Chondrocyte (in vitro differentiated cells): ENCODE measurements at places on chromosomes 5 and 9.

GRCh38 chr9:111961575-111961974 is 65.0 kb downstream of the UGCG start:
- no peak for DNase-seq

- no peak for DNase-seq
These were observed 190.8 kb downstream of the ARHGEF28 start for GRCh38 chr5:73816656-73817420.

DNA sequence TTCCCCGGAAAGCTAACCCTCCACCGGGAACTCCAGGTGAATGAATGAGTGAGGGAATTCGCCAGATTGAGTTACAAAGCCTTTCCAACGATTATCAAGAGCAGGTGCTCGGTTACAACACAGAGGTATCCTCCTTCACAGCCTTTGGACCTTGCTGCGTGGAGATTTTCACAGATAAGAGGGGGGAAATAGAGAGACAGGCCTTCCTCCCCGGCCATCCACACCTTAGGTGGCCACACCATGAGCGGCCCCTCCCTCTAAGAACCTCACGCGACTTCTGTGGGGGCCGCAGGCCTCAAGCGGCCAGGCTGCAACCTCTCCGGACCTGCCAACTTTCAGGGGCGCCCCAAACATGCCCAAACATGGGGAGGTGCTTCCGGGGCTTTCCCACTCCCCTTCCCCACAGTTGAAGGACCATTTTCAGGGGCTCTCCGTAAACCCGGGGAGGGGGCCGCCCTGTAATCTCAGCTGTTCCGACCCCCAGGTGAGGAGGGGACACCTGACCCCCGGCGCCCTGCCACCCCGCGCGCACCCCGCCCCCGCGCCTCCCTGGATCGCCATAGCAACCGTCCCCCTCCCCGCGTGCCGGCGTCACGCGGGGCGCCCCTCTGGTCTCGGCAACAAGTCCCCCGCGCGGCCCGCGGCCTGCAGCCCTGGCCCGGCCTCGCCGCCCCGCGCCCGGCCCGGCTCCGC is 603 bp downstream of the DENND1A start:
- no peak for DNase-seq

- no peak for DNase-seq
These were observed 47.3 kb downstream of the TRIO start for GRCh38 chr5:14190194-14191164.

GRCh38 chr5:38456657-38457399 is 99.6 kb downstream of the LIFR start:
- no peak for DNase-seq

DNA sequence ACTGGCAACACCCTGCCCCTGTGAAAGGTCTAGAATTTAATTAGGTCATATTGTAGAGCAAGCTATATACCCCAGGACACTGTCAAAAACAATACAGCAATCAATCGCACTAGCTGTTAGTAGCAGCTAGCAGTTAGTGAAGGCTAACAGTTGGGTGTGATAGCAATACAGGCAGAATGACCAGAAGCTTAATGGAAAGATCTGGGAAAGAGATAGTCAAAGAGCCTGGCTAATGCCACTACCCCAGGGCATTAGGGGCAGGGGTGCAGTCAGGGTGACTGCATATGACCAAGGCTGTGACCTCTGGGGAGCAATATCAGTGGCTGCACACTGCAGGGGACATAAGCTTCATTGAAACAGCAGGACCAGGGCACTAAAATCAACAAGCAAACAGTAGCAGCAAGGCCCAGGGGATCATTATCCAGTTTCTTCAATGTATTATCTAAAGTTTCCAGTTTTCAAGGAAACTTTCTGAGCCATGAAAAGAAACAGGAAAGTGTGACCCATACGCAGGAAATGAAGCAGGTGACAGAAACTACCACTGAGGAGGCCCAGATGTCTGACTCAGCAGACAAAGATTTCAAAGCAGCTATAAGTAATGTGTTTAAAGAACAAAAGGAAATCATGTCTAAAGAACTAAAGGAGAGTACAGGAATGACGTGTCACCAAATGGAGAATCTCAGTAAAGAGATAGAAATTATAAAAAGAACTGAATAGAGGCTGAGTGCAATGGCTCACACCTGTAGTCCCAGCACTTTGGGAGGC is 82.4 kb downstream of the ZNF354C start:
- peak; percentile 13 for DNase-seq

GRCh38 chr5:116652196-116652729 is 77.6 kb upstream of the SEMA6A start:
- DNase-seq, result no peak

GRCh38 chr5:74673011-74673790 is 11.8 kb upstream of the HEXB start:
- no peak for DNase-seq

DNA sequence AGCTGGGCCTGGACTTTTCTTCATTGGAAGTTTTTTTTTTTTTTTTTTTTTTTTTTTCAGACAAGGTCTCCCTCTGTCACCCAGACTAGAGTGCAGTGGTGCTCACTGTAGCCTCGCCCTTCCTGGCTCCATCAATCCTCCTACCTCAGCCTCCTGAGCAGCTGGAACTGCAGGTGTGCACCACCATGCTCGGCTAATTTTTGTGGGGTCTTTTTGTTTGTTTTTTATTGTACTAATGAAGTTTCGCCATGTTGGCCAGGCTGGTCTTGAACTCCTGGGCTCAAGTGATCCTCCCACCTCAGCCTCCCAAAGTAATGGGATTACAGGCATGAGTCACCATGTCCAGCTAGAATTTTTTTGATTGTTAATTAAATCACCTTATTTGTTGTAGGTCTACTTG is 3.6 kb downstream of the DNAJC18 start:
- DNase-seq, result no peak

- no peak for DNase-seq
These were observed 94.0 kb upstream of the SLC25A48 start for GRCh38 chr5:135740475-135740874.

DNA sequence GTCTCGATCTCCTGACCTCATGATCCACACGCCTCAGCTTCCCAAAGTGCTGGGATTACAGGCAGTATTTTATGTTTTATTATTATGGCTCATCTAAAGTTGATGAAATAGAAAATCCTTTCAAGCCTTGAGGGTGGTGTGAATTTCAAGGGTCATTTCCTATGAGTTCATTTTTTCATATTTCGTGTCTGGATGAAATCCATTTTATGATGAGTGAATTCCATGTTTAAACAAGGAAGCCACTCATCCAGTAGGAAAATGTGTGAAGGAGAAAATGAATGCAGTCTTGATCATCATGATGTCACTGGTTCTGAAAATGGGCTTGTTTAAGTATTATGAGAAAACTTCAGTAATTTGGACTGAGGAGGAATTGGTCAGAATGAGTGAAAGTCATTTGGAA is 74.6 kb upstream of the ZSWIM6 start:
- DNase-seq, result no peak

DNA sequence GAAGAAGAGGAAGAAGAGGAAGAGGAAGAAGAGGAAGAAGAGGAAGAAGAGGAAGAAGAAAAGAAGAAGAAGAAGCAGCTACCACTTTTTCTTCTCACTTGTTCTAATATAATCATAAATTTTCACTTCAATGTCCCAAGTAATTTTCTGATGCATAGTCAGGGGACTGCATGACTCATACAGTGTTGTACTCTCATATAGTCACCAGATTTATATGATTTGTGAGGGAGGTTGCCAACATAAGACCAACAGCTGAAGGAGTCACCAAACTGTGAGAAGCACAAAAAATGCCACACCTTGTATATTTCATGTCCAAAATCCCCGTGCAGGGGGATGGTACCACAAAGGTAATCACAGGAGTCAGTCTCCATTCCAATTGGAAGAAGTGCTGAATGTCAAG is 32.7 kb upstream of the DMRTA1 start:
- DNase-seq, result no peak

DNA sequence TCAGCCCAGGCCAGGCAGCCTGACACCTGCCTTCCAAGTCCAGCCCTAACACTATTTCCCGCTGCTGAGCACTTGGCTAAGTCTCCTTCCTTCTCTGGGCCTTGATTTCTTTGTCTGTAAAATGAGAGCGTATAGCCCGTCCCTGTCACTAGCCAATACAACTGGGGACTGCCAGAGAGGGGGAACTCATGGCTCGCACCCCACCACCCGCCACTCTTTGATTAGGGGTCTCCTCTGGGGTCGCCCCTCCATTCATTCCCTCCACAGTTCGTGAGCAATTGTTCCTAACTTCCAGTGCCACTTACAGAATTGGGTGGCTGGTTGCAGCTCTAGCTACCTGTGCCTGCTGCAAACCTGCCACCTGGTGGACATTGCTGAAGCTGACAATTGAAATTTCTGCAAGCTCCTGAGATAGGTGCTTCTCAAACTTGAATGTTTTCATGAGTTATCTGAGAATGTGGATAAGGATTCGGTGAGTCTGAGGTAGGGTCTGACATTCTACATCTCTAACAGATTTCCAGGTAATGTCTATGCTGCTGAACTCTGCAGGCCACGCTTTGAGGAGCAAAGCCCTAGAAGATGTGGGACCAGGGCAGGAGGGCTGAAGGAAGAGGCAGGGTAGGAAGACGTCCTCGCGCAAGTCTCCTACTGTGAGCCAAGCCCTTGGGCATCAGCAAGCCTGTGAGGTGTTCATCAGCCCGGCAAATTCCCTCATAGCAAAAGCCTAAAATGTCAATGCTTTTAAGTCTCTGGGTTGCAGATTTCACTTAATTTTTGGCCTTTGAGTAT is 13.3 kb upstream of the RECK start:
- no peak for DNase-seq

DNA sequence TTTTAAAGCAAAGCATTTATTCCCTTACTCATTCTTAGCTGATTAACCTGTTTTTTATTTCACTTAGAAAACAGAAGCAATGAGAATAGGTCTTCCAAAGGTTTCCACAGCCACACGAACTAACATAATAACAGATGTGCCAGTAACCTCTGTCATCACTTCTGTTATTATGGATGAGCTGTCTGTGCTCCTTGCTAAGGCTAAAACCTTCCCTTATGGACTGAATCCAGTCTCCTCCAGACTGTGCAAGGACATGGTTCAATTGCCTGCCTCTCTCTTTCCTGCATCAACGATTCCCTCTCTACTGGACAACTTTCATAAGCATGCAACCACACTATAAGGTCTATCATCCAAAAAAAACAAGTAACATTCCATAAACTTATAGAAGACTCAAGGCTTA is 1446.2 kb downstream of the MAT2B start:
- no peak for DNase-seq

DNA sequence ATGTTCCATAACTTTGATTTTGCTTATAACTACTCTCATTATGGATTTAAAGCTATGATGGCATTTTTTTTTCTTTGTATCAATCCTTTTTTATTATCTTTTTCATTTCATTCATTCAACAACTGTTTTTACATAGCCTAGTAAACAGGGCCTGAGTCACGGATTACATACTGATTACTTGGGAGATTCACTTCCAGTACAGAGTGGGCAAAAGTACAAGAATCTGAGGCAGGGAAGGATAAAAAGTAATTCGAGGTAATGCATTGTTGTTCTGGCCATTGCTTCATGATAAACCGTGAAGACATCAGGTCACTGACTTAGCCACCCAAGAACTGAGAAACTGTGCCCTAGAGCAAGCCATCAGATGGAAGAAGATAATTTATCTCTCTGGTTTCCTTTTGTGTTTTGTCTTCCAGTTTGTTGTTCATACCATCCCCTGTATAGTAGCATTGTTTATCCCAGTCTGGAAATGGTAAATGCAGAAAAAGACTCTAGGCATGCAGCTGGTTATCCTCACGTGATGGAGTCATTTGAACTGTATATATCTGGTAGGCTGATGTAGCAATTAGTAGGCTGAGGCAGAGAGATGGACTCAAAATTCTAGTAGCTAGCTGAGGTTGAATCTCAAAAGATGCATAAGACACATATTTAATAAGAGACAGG is 145.6 kb downstream of the CNTLN start:
- no peak for DNase-seq

DNA sequence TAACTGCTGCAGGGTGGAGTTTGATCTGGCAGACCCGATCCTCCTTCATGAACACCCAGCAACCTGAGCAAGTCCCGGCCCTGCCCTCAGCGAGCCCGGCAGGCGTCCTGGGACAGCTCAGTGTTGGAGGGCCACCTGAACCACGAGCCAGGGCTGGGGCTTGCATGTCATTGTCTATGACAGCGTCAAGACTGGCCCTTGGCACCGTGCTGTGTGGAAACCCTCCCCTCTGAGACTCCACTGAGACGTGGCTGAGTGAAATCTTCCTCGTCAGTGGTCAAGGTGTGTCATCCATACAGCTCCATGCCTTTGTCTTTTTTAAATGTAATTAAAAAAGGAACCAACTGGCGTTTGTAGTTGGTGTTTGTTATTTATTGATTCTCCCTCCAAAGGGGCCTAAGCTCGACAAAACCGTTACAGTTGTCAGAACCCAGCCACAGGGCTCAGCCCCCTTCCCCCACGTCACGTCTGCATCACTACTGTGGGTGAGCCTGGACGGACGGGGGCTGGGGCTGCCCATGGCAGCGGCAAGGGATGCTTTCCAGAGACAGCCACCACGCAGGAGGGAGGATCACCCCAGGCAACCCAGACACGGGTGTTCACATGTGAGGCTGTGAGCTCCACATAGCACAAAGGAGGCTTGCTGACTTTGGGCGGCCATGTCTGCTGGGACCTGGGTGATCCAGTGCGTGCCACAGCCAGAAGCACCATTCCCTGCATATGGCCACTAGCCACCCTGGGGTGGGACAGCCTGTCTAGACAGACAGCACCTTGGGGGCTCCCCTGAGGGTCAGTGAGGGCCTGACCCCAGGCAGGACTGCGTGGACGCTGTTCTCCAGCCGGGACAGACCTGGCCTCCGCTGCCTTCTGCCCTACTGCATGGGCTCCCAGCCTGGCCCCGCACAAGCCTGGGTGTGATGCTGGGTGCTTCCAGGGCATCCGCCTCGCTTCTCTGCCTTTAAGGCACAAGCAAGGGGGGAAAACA is 7.3 kb downstream of the UCK1 start:
- no peak for DNase-seq

GRCh38 chr5:132820162-132820754 is 7.2 kb downstream of the SOWAHA start:
- DNase-seq, result no peak

DNA sequence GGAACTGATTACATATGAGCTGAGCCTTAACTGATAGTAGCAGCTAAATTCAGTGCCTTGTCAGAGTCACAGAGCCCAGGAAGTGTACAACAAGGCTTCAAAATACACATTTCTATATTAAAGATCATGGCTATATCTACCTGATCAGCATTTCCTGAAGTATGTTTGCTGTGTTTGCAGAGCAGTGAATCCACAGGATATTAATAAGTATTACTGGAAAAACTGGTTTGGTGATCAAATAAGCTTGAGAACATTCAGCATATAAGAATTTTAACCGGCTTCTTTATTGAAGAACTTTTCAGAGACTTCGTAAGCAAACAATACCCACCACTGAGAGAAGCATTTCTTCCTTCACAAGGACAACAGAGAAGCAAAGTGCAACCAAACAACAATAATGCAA is 227.0 kb downstream of the ELAVL2 start:
- DNase-seq, result no peak

- DNase-seq, result no peak
These were observed 45.3 kb downstream of the C5orf22 start for GRCh38 chr5:31577438-31577837.

GRCh38 chr9:136138566-136138965 is 19.9 kb upstream of the TMEM250 start:
- DNase-seq, result no peak
